H4 (cell line): ENCODE measurements at places on chromosomes 4 and X. TPM values are rescaled to one million over a fixed set of nuclear protein-coding genes. Genes with fewer than 3 reads are reported as not detected.

The OPN1LW gene
- total RNA-seq = not detected in 2 replicates

The SLC26A1 gene
- total RNA-seq = 0.10 TPM in 1 of 2 replicates, not detected in the other

The RPL36A gene
- total RNA-seq = 1,862 and 2,508 TPM in 2 replicates

The MAGEB2 gene
- total RNA-seq = 0.46 and 1.5 TPM in 2 replicates
